Progenitor cell of endocrine pancreas (in vitro differentiated cells): ENCODE measurements at places on chromosomes 13 and 19.
A peak's percentile ranks its signal among the peaks of the same experiment; 100 is the strongest.

DNA sequence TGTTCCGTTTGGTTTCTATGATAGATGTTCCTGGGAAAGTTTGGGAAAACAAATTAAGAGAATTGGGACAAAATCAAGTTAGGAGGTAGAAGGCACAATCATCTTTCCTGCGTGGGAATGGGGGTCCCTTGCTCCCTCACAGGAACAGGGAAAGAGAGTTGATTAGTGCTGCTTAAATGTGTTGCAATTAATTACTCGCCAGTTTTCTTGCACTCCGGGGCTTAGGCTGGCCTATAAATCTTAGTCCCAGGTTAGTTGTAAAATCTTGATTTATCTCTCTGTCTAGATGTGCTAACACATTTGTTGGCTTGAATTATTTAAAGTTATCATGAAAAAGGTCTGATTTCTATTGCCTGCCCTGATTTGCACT is 10.1 kb downstream of the B3GLCT start:
- DNase-seq, result no peak

- DNase-seq, result peak; percentile 19
Measured at GRCh38 chr13:71864986-71865873, 1.8 kb downstream of the DACH1 start.

DNA sequence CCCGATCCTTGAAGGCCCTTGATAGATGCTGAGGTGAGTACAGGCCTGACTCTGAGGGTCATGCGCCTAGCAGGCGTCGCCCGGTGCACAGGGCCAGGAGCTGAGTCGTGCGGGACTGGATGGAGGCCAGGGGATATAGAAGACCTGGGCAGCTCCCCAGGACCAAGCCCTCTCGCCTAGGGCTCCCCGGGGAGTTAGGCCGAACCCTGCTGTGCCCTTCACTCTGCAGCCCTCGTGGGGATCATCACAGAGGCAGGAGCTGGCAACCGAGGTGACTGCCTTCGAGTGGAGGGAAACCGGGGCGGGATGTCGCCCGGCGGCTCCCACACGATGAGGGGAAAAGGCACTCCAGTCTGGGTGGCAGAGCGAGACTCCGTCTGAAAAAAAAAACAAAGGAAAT is 11.7 kb downstream of the CSNK1G2 start:
- no peak for DNase-seq

GRCh38 chr13:113207890-113208420 is 514 bp downstream of the PCID2 start:
- peak; percentile 25 for DNase-seq
